ENCODE measurements at places on chromosomes 7 and 10. TPM values are rescaled to one million over a fixed set of nuclear protein-coding genes. Genes with fewer than 3 reads are reported as not detected.

HIF1AN gene
- 19.3 TPM for total RNA-seq

TMEM176A gene
- total RNA-seq: 11.0 TPM

NRAP gene
- 27.1 TPM for total RNA-seq

PGAM2 gene
- total RNA-seq: 618 TPM

GRM3 gene
- total RNA-seq: under 0.01 TPM

OR2A2 gene
- total RNA-seq: not detected

PDK4 gene
- 13.0 TPM for total RNA-seq
